PC-9 (cell line): ENCODE measurements at places on chromosomes 4 and X. TPM values are rescaled to one million over a fixed set of nuclear protein-coding genes. Genes with fewer than 3 reads are reported as not detected.

Gene SLITRK4
- not detected in 2 replicates for total RNA-seq

Gene UGT2A3
- not detected in 2 replicates for total RNA-seq

Gene SPANXB1
- 24.3 and 31.4 TPM in 2 replicates for total RNA-seq

Gene VGLL1
- 112 and 154 TPM in 2 replicates for total RNA-seq

GRCh38 chr4:117225471-117225870 lies 140.1 kb upstream of the TRAM1L1 start:
- no peak for DNase-seq

DNA sequence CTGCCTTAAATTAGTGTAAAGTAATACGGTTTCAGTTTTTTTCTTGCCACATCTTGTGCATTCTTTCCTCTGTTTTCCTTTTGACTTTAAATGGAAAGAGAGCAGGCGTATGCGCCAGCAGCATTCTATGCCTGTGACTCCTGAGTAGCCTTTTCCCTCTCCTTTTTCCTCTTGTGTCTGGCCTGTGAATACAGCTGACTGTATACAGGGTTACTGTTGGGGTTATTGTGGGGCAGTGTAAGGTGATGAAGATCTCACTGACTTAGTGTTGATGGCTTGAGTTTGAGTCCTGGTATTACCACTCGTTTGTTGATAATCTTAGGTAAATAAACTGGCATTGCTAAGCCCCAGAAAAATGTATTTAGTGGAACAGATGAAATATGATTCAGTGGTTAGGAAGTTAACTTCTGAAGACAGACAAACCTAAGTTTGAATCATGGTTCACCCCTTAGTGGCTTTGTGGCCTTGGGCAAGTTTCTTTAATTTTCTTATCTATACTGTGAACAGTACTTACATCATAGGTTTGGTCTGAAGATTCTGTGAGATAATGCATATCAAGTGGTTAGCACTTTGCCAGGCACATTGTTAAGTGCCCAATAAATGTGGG lies 105.1 kb downstream of the FNIP2 start:
- peak; percentile 98 for DNase-seq

DNA sequence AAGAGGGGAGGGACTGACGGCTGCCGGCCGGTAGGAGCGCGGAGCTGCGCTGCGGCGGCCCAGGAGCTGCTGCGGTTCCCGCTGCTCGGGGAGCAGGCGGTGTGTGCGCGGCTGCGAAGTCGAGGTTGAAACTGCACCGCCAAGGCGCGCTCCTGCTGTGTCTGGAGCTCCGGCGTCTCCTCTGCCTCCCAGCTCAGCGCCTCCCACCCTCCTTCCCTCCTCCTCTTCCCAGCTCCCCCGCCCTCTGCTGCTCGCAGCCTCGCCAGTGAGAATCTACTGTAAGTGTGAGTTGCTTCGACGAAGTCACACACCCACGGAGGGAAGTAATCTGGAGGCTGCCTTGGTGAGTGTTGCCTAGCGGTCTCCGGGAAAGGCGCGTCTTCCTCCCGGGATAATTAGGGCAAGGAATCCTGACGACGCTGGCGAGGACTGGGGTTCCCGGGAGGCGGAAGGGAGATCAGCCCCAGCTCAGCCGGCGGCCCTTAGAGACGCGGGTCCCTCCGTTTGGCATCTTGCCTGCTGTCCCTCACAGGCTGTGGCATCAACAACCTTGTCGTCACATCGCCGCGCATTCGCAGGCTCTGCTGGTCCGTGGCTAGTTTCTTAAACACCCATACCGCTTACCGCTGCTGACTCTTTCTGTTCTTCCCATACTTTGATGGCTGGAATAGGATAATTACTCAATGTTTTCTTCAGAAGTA lies at the start of gene EPHA5:
TSS of gene EPHA5 (minus strand) at position 159 of the 701 bp plus-strand sequence. CDS start 747 bp downstream, outside the sequence.
- DNase-seq: no peak

DNA sequence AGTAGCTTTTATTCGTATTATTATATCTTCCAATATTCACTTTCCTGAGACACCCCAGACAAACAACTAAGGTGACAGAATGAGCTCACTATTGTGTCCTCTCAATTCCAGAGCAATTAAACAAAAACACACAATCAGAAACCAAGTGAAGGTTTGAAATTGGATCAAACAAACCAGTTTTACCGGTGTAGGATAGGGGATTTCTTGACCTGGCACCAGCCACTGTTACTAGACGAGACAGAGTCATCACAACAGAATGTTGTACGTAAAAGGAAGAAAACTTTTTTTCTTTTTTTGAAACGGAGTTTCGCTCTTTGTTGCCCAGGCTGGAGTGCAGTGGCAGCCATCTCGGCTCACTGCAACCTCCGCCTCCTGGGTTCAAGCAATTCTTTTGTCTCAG lies 43.7 kb downstream of the LDOC1 start:
- DNase-seq: peak; percentile 86

GRCh38 chrX:118218079-118218478 lies 101.5 kb upstream of the KLHL13 start:
- DNase-seq: no peak

- no peak for DNase-seq
Measured at GRCh38 chr4:48343551-48343950, 2.2 kb downstream of the SLAIN2 start.
